HFF-Myc (cell line): ENCODE measurements at places on chromosomes 7 and 10.

DNA sequence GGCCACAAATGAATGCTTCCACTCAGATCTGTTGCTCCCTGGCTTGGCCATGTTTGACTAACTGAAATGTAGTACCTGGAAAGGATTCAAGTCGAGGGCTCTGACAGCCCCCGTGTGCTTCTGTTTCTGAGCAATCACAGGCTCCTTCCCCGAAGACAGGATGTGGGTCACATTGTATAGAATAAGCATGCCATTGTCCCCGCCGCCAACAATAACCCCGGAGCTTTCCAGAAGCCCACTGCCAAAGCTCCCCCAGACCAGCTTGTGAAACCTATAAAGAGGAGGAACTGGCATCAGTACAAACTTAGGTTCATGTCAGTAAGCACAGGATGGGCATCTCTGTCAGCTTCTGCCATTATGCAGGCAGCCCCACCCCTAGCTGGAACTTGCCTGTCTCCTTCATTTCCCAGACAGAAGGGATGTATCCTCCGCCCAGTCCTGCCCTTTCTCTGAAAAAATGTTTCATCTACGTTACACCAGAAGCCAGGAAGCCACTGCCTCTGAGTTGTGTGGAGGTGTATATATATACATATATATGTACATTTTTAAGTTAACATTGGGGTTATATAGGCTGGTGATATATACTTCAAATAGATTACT lies 10.3 kb downstream of the SEC31B start:
- no peak for DNase-seq

DNA sequence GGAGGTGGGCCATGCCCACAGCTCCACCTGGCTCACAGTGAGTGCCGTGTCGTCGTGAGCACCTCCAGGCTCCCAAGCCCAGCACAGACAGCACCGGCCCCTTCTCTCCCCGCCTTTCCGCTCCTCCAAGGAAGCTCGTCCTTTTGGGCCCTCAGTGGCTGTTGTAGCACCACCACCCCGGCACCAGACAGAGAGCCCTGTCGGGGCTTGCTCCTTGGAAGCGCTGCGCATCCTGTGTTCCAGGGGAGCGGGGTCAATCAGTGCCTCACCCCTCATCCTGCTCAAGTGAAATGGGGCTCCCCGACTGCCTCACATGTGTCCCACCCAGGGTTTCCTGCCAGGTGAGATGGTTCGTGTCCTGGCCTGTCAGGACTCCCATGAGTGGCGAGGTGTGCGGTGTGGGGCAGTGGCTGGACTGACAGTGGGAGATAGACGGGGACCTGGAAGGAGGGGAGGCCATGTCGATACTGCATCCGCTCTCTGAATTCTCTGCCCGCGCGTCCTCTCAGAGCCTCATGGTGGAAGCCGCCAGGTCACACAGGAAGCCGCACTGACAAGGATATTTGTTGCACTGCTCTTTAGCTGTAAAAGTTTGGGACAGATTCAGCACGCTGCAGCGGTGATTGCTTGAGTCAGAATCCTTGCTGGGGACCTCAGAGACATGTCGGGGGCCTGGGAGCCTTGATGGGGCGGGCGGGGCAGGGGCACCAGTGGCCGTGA lies 107.1 kb downstream of the INPP5A start:
- DNase-seq, result no peak

GRCh38 chr7:20441991-20442441 lies 111.3 kb downstream of the ITGB8 start:
- DNase-seq, result peak; percentile 67

DNA sequence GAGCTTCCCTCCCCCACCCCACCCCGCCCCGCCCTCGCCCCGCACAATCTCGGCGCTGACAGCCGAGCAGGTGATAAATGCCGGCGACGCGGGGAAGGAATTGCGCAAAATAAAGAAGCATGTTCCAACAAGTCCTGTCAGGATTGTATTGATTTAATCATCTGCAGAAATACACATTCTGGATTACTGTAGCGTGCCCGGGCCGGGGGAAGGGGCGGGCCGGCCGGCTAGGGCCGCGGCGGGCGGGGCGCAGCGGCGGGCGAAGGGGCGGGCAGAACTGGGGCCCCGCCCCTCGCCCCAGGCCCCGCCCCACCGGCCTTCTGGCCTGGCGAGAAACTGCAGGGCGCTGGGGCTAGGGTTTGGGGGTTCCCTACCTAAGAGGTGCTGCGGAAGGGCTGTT lies 88.9 kb upstream of the PAX2 start:
- no peak for DNase-seq

DNA sequence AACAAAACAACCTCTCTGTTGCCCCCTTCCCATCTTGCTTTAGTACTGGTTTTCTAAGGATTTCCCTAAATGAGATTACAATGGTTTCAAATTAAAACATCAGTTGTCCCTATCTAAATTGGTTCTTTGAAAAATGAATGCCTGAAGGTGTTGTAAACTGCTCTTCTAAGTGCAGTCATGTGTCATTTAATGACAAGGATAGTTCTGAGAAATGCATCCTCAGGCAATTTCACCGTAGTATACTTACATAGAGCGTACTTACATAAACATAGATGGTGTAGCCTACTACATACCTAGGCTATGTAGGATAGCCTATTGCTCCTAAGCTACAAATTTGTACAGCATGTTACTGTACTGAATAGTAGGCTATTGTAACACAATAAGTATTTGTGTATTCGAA lies 278.1 kb downstream of the MAGI2 start:
- DNase-seq, result no peak

DNA sequence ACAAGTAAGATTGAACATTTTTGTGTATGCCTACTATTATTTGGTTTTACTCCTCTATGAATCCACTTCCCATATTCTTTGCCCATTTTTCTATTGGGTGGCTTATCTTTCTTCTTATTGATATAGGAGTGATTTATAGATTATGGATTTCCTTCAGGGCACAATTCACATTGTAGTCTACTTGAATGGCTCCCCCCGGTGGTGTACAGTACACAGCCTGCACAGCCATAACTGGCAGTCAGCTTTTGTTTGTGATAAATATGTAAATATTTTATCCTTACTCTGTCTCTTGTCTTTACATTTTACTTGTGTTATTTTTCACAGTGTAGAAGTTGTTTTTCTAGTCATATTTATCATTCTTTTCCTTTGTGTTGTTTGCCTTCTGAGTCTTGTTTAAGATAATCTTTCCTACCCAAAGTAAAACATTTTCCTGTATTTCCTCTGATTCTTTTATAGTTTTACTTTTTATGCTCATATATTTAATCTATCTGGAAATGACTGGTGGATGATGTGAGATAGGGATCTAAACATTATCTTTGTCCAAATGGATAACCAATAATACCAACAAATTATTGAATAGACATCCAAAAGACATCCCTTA lies 23.9 kb upstream of the CALD1 start:
- no peak for DNase-seq

GRCh38 chr7:98797150-98797549 lies 72.7 kb downstream of the TMEM130 start:
- no peak for DNase-seq

DNA sequence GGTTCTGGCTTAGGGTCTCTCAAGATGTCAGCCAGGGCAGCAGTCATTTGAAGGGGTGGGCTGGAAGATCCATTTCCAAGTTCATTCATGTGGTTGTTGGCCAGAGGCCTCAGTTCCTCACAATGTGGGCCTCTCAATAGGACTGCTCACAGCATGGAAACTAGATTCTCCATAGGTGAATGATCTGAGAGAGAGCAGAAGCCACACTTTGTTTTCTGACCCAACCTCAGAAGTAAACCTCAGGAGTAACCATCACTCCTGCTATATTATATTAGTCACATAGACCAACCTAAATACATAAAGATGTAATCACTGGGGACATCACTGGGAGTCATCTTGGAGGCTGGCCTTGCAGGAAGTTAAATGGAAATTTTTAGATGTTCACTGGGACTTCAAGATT lies 42.2 kb downstream of the GBF1 start:
- DNase-seq, result no peak

DNA sequence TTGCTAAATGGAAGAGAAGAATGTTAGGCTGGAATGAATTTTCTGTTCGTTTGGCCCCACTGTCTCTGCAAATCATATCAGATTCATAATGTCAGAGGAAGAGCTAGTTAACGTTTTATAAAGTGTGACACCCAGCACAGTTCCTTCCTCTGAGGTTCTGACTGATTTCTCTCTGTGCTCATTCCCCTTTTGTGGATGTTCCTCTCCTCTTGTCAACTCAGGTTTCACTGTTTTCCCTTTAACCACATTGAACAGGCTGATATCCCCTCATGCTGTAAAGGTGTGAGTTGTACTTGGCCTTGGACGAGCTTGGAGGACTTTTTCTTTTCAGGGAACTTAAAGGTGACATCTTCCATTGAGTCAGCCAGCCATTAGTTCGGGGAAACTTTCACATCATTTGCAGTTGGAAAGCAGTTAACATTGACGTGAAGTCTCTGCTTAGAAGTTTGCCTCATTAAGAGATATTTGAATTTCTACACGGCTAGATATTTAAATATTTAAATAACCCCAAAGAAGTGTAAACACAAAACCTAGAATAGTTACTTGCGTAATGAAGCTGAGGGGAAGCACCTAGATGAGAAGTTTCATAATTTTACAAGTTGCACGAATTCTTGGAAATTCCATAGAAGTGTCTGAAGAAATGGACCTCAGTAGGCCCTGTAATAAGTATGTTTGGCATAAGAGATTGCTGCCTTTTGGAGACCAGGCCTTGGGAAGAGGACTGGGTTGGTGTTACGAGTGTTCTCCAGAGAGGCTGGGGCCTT lies 101.5 kb upstream of the EGR2 start:
- DNase-seq, result no peak

- no peak for DNase-seq
Measured at GRCh38 chr10:62760401-62760800, 44.1 kb upstream of the ADO start.

DNA sequence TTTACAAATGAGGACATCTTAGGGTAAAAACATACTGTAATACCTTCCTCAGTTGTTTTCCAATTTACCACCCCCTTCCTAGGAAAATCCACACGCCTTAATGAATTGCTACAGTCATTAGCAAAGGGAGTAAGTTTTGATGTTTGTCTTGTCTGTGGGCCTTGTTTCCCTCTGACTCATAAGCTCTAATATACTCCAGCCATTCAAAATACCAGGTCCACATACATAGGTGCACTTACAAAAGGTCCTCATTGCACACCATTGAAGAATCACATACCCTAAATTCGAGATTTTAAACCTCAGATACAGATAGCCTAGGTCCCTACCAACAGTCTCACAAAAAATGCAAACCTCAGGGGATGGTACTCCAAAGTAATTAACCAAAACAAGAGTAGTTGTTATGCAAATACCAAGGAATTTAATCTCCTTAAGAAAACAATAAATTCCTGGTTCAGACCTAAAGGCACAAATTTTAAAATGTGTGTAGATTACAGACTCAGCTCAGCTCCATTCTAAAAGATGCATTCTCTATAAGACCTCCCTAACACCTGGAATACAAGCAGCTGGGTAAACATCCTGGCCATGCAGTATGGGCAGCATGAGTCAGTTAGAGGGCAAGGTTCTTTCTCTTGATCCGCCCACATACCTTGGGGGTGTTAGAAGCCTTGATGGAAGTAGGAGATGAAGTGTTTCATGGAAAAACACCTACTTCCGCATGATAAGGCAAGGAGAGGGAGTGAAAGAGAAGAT lies 3.0 kb upstream of the LIPK start:
- DNase-seq, result peak; percentile 27

DNA sequence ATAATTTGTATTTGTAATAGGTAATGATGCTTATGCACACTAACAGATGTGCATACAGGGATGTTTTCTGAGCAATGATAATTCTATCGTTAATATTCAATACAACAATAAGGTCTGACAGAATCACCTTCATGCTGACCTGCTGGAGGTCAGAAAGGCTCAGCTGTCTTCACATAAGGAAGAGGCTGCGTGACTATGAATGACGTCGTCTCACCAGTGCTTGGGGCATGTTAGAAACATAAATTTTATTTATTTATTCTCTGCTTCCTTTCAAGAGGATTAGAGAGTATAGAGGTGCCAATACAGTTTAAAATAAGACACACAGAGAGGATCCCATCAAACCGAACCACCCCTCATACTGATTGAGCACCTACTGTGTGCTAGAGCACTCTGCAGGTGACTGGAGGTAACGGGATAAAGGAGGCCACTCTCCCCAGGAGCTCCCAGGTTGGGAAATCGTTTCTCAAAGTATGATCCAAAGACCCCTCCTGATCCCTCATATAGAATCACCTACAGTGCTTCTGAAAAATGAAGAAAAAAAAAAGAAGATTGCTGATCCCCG lies 265.6 kb upstream of the NPVF start:
- no peak for DNase-seq

GRCh38 chr7:1220000-1220726 lies 12.5 kb upstream of the UNCX start:
- no peak for DNase-seq

DNA sequence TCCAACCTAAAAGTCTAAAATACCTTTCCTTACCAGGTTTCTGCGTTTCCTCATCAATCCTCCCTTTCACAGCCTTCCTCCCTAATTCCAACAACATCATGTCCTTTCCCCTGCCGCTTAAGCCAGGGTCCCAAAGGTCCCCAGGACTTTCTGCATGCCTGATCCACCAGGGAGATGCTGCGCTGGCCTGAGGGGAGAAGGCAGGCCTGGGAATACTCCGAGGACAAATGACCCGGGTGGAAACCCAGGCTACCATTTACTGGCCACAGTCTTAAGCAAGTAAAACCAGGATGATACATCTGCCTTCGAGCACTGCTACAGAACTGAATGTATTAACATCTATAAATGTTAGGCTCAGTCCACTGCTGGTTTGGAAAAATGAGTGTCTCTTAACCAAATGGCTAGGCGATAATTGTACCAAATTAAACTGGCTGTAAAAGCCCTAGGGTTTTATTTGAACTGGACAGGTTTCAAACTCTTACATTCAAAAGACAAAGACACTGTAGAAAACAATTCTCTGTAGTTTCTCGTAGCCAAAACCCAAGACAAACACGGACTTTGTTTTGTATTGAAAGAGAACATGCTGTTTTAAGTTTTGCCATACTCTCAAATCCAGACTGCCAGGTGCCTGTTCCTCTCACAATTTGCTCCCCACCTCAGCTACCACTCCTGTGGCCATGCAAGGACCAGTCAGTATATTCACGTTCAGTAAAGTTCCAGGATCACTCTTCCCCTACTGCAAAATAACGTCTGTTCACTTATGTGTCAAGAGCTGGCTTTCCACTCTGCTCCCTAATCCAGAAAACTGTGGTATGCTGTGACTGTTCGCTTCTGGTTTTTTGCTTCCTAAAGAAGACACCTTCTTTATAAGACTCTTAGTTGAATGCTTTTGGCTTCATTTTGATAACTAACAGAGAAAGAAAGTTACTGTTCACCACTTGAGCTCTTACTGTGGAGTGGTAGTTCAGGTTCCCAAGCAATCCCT lies 145.7 kb downstream of the RNF216 start:
- DNase-seq, result no peak
